ENCODE measurements at places on chromosomes 1 and 21.

GRCh38 chr1:22553104-22553880 is 10.0 kb upstream of the EPHA8 start:
- DNase-seq: no peak

- no peak for DNase-seq
Observed at GRCh38 chr21:41398251-41398650, 27.8 kb upstream of the MX1 start.

- no peak for DNase-seq
Observed at GRCh38 chr1:106290805-106291501, 765.5 kb upstream of the PRMT6 start.

GRCh38 chr1:150628766-150629114 is 672 bp downstream of the ENSA start:
- no peak for DNase-seq

- DNase-seq: peak; percentile 73
Observed at GRCh38 chr1:84847253-84848250, 45.5 kb downstream of the LPAR3 start.

DNA sequence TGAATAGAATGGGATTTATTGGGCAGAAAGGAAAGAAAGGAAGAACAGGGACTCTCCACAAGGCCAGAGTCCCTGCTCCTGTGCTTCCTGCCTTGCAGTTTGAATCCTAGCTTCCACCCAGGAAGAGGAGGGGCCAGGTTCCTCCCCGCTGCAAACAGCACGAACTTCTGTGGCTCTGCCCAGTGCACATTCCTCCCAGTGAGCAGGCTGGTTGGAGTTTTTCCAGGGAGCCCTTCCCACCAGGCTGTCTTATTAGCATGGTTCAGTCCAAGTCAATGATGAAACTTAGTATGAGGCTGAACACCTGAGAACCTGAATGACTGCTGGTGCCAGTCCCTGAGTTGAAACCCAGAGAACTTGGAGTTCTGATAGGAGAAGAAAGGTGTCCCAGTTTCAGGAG is 247.2 kb downstream of the DUSP10 start:
- no peak for DNase-seq

- no peak for DNase-seq
Observed at GRCh38 chr1:180311011-180311730, 81.1 kb downstream of the LHX4 start.

GRCh38 chr1:47432071-47433036 is 5.5 kb upstream of the FOXD2 start:
- peak; percentile 11 for DNase-seq

- DNase-seq: no peak
Observed at GRCh38 chr1:112507336-112507735, 1.4 kb upstream of the WNT2B start.

- no peak for DNase-seq
Observed at GRCh38 chr1:177849579-177850290, 120.1 kb downstream of the SEC16B start.
